ENCODE measurements at places on chromosomes 2 and 18.

DNA sequence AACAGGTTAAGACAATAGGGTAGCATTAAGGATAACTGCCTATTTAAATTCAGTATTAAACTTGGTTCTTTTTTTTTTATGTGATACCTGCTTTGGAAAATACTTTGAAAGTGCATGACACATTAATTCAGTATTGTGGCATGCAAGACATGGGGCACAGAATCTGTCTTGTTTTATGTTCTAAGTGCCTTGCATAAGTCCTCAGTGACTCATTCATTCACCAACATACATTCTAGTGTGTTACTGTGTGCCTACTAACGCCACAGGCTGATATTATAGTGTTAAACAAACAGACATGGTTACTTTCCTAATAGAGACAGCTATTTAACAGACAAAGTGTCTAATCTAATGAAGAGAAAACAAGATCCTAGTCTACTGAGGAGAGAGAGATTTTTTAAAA lies 91.7 kb downstream of the GCA start:
- DNase-seq, result no peak

DNA sequence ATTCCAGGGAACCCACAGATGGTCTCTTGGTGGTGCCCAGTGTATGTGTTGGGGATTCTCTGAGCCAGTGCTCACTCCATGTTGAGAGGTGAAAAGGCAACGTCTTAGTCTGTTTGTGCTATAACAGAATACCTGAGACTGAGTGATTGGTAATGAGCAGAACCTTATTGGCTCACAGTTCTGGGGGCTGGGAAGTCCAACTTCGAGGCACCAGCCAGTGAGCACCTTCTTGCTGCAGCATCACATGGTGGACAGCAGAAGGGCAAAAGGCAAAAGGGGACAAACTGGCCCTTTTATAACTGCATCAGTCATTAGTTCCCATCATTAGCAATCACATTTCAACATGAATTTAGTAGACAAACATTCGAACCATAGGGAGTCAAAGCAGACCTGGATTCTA lies 81.0 kb upstream of the SP3 start:
- no peak for DNase-seq

DNA sequence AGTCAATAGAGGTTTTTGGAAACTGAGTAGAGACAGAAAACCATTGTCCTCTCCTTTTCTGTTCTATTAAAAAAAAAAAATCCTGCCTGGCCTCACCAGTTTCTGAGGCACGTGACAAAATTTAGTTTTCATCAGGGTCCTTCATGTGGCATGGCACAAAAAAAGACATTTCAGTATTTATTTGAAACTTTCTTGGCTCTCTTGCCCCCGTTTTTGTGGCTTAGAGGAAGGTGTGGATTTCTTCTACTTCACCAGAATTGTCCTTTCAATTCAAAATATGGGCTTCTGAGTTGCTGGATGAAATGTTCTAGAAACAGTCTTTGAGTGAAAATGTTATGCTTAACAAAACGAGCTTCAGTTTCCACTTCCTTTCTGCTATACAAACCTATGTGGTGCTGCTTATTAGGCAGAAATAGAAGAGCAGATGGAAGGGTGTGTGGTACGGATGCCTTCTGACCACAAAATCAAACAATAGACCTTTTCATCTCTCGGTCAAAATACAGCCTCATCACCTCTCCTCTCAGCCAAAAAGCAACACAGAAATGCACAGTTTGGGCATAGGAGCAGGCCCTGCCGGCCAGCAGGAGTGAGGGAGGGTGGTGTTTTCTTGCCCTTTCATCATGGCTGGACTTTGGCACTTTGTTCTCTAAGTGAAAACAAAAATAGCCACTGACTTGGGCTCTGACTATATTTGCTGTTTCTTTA lies 89.2 kb downstream of the SH3RF3 start:
- DNase-seq, result no peak

DNA sequence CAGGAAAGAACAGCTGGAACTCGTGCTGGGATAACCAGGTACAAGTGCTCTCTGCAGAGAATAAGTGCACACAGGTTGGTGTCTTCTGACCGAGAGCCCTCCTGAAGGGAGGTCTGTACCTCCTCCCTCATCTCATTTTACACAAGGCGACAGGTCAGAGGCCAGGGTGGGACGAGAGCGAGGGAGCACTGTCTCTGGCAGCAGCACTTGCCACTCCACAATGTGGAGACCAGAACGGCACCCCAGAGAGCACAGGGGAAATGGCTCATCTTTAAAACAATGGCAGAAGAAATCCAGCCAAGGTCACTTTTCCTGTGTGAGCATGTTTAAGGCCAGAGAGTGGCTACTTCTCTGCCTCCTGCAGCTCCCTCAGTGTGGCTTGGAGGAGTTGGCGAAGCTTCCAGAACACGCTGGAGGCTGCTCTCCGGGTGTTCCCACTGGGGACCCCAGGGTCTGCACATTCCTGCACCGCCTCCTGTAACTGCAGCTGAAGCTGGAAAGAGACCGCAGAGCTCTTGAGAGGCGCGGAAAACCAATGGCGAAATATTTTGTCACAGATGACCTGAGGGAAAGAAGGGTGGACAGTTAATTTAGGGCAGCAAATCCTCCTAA lies 20.8 kb downstream of the DIPK1C start:
- DNase-seq, result no peak

- DNase-seq, result no peak
Observed at GRCh38 chr2:109260886-109261700, 132.1 kb downstream of the SH3RF3 start.

DNA sequence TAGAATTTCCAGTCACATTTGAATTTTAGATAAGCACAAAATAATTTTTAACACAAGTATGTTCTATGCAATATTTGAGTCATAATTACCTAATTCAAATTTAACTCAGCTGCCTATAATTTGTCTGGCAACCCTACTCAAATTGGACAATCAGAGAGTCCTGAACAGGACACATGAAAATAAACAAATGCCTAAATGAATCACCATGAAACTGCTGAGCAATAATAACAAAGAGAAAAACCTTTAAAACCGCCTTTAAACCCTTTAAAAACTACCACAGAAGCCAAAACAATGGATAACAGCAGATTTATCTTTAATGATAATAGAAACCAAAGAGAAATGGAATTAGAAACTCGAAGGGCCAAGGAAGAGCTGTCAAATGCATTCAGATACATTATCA lies 39.5 kb downstream of the ARL4C start:
- DNase-seq, result no peak

DNA sequence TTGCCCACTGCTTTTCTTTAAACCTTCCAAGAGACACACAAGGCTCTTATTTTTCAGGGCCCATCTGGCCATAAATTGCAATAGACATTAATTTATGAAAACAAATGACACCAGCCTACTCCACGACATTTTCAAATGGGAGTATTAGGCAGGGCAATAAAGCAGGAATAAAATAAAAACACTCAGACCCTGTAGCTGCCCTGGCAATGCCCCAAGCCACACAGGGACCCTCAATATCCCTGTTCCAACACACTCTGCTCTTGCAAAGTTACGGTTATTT lies 550.8 kb upstream of the TNP1 start:
- no peak for DNase-seq

DNA sequence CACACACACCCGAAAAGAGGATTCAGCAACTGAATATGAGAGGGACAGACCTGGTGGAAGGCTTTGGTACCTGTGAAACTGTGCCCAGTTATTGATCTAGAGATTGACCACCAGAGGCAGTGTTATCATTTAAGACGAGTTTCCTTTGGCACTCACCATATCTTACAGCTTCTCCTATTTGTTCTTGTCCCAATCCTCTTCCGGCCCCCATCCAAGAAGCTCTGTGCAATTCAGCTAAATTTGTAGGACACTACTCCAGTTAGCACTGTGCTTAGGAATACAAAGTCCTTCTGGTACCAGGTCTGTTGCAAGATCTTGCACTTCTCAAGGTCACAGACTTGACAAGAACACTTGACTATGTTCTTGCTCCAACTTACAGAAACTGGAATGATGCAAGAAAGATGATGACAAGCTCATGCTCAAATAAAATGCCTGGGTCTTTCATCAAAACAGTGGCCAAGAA lies 177.7 kb downstream of the TMEM247 start:
- peak; percentile 20 for DNase-seq

- DNase-seq, result peak; percentile 50
Observed at GRCh38 chr2:144517866-144518747, 1.8 kb downstream of the ZEB2 start.

- no peak for DNase-seq
Observed at GRCh38 chr18:28313602-28314001, 136.7 kb upstream of the CDH2 start.

GRCh38 chr2:239991689-239992314 lies 33.3 kb downstream of the NDUFA10 start:
- peak; percentile 65 for DNase-seq

DNA sequence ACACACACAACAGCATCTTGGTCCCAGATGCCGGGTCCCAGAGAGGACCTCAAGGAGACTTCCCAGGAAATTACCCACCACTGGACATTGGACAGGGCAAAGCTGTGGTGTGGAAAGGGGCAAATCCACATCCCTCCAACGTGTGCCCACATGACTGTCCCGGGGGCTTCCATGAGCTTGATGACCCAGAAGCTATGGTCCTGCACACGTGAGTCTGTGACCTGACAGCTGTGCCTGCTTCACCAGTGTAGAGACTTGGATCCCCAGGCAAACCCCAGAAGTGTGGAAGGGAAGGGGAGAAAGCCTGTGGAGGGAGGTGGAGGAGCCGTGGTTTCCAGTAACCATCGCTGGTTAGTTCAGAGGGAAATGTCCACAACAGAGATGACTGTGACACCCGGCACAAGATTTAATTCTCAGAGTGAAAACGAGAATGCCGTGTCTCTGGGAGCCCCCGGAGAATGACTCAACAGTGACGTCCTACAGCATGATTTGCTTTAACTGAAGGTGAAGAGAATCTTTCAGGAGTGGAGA lies 19.1 kb upstream of the GPR55 start:
- no peak for DNase-seq

GRCh38 chr2:134745023-134745422 lies 26.2 kb upstream of the TMEM163 start:
- no peak for DNase-seq

DNA sequence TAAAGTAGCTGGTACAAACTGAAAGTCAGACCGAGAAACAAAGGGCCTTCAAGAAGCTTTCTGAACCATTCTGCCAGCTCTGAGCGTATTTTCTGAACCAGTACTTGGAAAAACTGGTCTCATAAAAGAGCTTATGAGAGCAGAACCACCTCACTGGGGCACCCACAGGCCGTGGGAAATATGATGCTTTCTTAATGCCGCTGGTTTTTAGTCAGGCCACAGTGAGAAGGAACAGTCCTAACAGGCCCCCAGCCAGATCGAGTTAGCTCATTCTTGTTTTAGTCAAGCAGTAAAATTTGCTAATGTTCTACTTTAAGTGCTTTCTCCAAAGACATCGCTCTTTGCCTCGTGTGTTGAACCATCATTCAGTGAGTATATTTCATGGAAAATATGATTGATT lies 12.7 kb upstream of the NOSTRIN start:
- no peak for DNase-seq

GRCh38 chr2:28444956-28445355 lies 50.9 kb upstream of the PLB1 start:
- no peak for DNase-seq
